Osteocyte (in vitro differentiated cells): ENCODE measurements at places on chromosomes 3 and 15.

GRCh38 chr15:70250208-70251201 is 152.8 kb upstream of the TLE3 start:
- no peak for DNase-seq
- no peaks in the 10 kb centered on the region for H3K36me3 ChIP-seq
- no peak overlapping the region for H3K4me3 ChIP-seq
- no peak overlapping the region for H3K27ac ChIP-seq
- peaks cover 41% of the 10 kb centered on the region for H3K27me3 ChIP-seq
- H3K4me1 ChIP-seq = peaks cover 7% of the 10 kb centered on the region

DNA sequence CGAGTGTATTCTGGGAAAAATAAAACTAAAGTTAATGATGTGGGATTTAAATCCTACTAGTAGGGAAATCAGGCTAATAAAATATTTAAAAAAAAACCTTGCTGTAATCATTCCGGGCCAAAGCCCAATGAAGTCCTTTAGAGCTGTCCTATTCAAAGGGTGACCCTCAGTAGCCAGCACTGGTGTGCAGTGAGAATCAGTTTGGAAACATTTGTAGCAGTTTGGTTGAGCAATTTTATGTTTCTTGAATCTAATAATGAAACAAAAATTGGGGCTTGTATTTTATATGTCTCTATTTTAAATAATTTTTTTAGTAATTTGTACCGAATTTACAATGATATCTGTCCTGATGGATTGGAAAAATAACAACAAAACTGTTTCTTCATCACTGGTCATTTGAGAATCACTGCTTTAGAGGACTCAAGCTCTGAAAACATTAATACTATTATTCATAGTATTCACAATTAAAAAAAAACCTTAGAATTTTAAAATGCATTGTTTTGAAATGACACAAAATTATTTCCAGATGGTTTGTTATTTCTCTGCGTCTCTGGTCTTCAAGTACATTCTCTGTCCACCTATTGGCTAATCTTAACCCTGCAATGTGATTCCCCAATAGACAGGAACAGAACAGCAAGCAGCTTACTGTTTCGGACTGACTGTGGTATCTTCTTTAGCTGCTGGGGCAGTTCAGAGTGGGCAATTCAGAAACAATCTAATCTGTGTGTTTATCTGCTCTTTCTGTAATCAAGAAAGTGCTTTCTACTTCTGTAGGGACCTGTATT is 71.2 kb downstream of the OTOL1 start:
- peaks cover 8% of the 10 kb centered on the region for H3K4me1 ChIP-seq
- no peak for DNase-seq
- no peaks in the 10 kb centered on the region for H3K36me3 ChIP-seq
- H3K4me3 ChIP-seq = no peak overlapping the region
- H3K27me3 ChIP-seq = peaks cover 8% of the 10 kb centered on the region
- H3K27ac ChIP-seq = no peak overlapping the region

DNA sequence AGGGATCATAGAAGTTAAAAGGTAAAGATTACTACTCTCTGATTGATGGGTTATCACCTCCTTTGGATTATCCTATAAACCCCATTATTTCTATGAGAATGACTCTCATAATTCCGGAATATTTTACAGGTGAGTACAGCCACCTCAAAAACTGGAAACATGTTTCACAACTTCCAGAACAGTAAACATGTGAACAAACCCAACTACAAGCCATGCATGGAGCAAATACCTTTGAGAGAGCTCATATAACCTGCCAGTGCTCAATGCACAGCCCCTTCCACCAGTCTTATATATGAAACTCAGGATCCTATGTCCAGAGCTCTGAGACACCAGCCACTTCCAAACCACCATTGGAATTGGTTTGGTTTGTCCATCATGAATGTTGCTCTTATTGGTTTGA is 208.0 kb downstream of the MECOM start:
- no peak overlapping the region for H3K4me3 ChIP-seq
- no peaks in the 10 kb centered on the region for H3K4me1 ChIP-seq
- H3K36me3 ChIP-seq = no peaks in the 10 kb centered on the region
- H3K27me3 ChIP-seq = no peaks in the 10 kb centered on the region
- no peak overlapping the region for H3K27ac ChIP-seq

DNA sequence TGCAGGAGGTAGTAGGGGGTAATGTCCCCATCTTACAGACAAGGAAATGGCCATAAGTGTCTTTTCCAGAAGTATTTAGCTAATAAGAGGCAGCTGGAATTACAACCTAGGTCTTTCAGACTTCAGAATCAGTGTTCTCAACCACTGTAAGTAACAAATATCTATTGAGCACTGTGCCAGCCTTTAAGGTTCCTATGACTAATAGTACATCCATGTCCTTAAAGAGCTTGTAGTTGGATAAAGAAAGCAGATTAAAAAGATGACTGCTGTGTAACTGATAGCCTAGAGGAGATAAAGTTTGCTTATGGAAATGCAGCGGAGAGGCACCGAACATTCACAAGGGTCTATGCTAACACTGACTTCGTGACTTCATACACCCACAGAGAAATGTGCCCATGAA is 136.0 kb downstream of the KCNMB2 start:
- peaks cover 5% of the 10 kb centered on the region for H3K4me1 ChIP-seq
- no peak for DNase-seq
- no peaks in the 10 kb centered on the region for H3K36me3 ChIP-seq
- H3K27ac ChIP-seq = no peak overlapping the region

- H3K27ac ChIP-seq = no peak overlapping the region
- H3K4me1 ChIP-seq = no peaks in the 10 kb centered on the region
- peaks cover 7% of the 10 kb centered on the region for H3K27me3 ChIP-seq
- H3K4me3 ChIP-seq = no peak overlapping the region
- DNase-seq = no peak
These were observed 167.3 kb downstream of the BCHE start for GRCh38 chr3:165669967-165670366.
